ENCODE measurements at places on chromosomes 11 and 22.
A peak's percentile ranks its signal among the peaks of the same experiment; 100 is the strongest.

- DNase-seq: no peak
Measured at GRCh38 chr11:106326087-106326486, 248.6 kb downstream of the AASDHPPT start.

GRCh38 chr22:50049299-50050195, 8.6 kb downstream of the TTLL8 start:
- no peak for DNase-seq

- no peak for DNase-seq
Measured at GRCh38 chr11:96016978-96017502, 93.1 kb upstream of the MTMR2 start.

GRCh38 chr11:117696540-117696939, 100.5 kb downstream of the DSCAML1 start:
- DNase-seq: no peak

- DNase-seq: peak; percentile 90
Measured at GRCh38 chr22:38181453-38182200, at the start of gene PLA2G6. Gene PLA2G6, minus strand, starts transcription at chr22:38181830. Its CDS starts 12,404 bp downstream, at chr22:38169426.

DNA sequence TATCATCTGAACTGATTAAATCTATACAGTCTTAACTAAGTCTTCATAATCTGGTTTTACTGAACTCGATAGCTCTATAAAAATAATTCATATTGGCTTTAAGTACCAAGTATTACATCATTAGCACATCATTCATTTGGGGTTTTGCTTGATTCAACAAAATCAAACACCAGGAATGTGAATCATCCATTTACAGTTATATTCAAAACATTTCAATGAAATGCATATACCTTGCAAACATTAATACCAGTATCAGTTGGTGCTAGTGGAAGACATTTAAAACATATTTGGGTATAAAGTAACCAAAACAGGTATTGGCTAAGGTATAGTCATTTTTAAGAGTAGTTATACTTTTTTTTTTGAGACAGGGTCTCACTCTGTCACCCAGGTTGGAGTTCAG, 12.2 kb upstream of the CCDC89 start:
- DNase-seq: no peak

DNA sequence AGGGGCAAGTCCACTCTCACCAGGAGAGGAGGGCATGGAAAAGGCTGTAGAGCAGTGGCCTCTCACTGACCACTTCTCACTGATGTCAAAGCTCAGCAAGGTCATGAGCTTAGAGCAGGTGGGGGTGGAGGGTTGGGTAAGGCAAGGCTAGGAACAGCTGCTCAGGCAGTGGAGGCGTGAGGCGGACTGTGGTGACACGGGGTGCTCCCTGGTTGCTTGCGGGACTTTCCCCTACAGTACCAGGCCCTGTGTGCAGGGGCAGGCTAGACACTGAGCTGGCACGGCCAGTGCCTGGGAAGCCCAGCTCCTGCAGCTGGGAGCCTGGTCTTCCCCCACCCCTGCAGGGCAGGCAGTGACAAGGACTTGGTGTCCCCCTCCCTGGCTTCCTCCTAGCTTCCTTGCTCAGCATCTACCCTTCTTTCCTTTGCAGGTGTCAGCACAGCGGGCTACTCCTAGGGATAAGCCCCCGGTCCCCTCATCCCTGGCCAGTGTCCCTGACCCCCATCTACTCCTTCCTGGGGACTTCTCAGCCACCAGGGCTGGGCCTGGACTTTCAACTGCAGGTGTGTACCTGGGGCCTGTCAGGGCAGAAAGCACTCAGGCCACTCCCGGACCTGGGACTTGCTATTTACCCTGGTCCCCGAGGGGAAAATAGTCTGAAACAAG, 45.6 kb downstream of the PISD start:
- DNase-seq: no peak

DNA sequence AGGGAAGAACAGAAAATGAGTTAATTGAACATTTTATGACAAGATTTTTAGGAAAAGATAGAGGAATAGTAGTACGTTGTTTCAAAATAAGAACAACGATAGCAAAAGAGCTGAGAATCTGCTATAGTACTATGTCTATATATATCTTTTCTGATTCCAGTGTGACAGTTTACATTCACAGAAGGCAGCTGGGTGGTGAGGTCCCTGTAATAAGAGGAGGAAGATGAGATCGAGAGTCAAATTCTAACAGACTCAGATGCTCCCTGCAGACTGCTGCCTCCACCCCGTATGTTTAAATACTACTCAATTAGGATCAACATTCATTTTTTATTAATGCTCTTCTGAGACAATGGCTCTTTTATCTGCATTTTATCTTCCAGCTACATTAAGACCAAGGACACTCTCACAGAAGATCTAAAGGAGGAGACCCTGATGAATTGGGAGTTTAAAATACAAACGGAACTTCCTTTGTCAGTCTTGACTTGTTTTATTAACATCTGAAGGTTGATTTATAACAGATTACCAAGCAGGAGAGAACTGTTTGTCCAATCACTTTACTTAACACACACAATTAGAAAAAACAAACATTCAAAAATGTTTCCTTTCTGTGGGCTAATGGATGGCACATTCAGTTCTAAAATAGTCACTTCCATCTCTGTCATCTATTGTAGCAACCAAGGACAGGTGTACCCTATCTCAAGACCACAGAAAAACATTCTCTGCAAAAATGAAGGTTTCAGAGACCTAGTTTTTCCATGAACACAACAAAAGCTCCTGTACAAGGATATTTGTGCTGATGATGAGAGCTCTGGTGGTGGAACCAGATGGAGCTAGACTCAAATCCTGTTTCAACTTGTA, 240.2 kb downstream of the CADM1 start:
- DNase-seq: no peak
